HuH-7 (cell line): ENCODE measurements at places on chromosomes 2 and 18.

DNA sequence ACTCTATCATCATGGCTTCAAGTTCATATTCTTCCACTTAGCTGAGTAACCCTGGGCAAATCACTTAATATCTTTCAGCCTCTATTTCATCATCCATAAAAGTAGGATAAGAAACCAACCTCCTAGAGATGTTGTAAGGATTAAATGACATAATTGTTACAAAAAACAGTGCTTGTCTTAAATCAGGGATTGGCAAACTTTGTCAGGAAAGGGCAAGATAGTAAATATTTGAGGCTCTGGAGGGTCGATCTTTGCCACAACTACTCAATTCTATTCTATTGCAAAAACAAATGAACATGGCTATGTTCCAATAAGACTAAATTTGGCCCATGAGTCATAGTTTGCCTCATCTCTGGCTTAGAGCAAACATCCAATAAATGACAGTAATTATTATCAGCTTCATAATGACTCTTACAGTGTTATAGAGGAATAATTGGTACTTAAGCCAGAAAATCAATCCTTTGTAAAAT, 184.7 kb downstream of the SATB2 start:
- no peak for DNase-seq

DNA sequence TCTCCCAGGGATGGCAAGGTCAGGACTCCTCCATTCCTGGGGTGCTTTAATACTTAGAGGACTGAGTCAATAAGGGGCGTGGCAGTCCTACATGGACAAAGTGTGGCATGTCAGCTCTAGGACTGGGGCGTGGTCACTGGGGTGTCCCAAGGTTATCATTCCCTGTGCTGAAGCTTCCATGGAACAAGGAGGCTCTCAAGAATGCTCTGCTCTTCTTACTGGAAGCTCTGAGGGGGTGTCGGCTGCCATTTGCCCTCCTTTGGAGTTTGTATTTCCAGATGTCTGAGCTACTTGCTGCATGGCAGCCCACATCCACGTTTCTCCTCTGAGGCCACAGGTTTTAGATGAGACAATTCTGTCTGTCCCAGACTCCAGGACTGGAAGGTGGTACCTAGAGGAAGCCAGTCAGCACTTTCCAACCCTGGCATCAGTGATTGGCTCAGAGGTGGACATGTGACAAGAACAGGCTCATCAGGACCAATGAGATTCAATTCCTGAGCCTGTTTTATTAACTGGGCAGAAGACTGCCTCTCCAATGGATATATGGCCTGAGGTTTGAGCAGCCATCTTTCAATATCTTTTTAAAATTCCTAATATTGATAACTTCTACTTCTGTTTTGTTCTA, 128.9 kb upstream of the ARL4C start:
- DNase-seq, result no peak

DNA sequence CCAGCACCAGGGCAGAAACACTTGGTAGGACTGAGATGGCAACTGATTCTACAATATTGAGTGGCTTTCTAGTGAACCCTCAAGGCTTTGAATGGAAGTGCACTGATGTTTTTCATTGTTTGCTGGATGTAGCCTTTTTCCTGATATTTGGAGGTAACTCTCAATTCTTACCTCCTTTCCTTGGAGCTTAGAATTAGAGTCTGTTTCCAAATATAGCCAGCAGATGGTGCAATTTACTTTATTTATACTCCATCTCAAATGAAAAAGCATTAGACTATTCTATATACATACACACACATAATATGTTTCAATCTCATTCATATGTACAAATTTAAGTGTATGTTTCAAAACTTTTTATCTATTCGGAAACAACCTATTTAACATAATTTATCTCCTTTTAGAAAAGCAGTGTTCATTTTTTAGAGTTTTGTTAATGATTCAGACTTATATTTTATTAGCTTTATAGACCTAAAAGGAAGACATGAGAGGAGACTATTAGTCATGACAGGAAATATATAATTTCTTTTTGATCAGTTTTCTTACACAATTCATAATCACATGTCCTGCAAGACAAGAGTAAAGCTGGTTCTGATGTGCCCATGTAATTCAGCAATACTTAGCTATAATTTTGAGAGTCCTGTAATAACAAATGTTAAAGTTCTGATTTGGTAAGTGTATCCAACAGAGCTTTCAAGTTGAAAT, 124.8 kb downstream of the NUP35 start:
- peak; percentile 51 for DNase-seq

DNA sequence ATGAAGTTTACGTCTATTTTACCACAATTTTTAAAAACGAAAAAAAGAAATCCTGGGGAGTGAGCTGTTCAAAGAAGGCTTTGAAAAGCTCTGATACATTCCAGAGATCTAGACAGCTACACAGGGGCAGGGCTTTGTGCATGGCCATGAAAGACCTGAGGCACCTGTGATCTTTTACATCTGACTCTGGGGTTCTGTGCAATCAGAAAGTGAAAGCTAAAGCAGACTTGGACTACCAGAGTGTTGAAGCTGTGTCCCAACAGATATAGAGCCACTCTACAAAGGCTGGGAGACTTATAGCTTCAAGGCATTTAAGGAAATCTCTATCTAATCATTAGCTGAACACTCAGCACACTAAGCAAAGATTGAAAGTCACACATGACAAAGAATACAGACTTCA, 34.1 kb downstream of the PARD6G start:
- no peak for DNase-seq

GRCh38 chr2:186485576-186485870, 537 bp upstream of the ZC3H15 start:
- no peak for DNase-seq

DNA sequence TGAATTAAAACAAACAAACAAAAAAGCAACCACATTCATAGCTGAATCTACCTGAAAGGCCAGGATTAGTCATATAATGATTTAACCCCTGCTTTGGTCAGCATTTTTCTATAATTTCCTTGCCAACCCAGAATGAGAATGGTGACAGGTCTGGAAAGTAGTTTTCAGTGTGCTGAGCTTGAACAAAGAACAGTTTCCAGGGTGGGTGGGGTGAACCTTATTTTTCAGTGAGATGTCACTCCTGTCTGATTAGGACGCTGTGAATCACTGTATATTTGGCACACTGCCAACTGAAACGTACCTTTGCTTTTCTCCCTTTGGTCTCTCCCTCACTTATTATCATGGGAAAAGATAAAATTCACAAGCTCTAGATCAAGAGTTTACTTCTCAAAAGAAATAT, 35.0 kb upstream of the DSC1 start:
- DNase-seq, result no peak

DNA sequence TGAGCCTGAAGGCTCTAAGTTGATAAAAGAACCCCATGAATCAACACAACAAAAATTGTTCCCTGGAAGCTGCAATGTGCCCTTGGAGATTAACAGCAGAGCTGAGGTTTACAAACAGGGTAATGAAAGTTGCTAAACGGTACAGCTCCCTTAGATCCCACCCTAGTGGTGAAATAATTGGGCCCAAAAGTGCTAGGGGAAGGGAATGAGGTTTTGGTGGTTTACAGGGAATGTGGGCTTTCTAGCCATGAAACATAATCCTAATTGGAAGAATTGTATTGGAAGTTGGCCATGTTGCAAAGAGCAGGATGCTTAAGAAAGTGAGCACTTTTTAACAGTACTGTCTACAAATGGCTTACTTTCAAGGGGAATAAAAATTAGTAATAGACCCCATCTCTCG, 180.2 kb upstream of the SMIM21 start:
- DNase-seq, result no peak

GRCh38 chr2:18611184-18611583, 21.8 kb upstream of the NT5C1B start:
- DNase-seq, result no peak

DNA sequence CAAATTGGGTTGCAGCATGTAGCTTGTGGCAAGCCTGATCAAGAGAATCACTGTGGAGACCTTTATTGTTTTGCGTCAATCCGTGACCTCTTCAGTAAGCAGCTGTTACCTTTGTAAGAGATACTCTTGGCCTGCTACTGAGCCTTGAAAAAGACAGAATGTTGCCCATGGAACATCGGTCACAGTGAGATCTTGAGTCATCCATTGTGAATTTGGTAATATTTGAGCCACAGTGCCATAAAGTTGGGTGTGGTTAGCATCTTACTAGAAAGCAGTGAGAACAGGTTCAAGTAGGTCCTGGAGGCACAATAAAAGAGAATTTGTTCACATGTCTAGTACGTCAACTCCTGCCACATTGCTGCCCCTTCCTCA, 12.7 kb upstream of the EFR3B start:
- DNase-seq, result no peak

- no peak for DNase-seq
These were observed 16.8 kb upstream of the CUL3 start for GRCh38 chr2:224601923-224602322.

GRCh38 chr2:120305296-120305695, 40.6 kb upstream of the INHBB start:
- peak; percentile 80 for DNase-seq

- no peak for DNase-seq
These were observed 585.2 kb downstream of the CCDC85A start for GRCh38 chr2:56768973-56769372.

DNA sequence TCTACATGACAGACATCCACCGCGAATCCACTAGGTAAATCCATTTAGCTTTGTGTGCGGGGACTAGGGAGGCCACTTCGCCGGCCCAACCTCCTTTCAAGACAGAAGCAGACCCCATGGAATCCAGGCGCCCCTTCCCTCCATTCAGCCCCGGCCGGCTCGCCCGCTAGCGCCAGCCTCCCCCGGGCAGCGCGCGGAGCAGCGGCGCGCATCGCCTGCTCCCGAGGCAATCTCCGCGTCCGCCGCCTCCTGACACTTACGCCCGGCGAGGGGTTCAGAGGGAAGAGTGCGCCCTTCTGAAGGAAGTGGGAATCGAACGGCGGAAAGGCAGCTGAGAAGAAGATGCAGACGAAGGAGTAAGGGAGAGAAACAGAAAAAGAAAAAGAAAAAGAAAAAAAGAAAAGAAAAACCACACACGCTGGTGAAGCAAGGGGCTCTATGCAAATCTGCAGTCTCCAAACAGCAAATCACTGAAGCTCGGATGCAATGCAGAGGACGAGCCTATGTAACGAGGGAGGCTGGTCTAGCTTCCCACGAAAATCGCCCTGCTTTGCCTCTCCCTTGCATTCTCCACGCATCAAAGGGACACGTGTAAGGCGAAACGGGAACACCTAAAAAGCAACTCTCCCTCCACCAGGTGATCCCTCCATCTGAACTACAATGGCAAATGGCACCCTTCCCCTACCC, 684.4 kb downstream of the NRXN1 start:
- no peak for DNase-seq

DNA sequence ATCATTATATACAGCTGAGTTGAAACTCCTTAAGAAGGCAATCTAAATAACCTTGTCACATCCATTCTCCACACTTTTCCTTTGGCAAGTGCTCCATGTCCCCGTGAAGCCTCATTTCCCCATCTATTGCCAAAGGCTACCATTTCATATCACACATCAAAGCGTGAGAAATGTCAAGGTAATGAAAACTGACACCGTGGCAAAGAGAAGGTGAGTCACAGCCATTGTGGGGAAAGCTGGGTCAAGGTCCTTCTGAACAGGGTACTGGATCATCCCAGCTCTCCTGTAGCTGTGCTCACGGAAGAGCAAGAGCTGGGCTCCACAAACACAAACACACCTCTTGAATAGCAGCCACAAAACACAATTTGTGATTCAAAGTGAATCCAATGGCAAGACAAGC, 58.2 kb upstream of the REG3G start:
- no peak for DNase-seq

GRCh38 chr18:77254711-77255405, 5.2 kb downstream of the GALR1 start:
- DNase-seq, result no peak

- DNase-seq, result no peak
These were observed 33.2 kb upstream of the MTIF2 start for GRCh38 chr2:55302241-55302640.

DNA sequence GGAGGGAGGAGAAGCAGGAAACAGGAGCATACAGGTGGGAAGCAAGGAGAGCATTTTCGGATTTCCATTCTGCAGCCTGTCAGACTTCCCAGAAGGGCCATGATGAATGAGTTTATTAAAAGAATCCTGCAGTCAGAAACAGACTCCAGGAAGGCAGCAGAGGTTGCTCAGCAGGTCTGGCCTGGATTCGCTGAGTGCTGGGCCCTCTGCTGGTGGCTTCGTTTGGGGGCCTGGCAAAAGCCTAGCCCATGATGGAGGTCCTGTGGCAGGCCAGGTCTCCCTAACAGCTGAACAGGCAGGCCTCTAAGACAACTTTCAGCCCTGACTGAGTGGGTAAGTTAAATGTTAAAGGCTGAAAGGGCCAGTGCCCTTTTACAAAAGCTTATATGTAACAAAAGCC, 108.2 kb upstream of the CAPN13 start:
- peak; percentile 25 for DNase-seq

- DNase-seq, result no peak
These were observed 317.4 kb downstream of the EN1 start for GRCh38 chr2:118529908-118530599.

DNA sequence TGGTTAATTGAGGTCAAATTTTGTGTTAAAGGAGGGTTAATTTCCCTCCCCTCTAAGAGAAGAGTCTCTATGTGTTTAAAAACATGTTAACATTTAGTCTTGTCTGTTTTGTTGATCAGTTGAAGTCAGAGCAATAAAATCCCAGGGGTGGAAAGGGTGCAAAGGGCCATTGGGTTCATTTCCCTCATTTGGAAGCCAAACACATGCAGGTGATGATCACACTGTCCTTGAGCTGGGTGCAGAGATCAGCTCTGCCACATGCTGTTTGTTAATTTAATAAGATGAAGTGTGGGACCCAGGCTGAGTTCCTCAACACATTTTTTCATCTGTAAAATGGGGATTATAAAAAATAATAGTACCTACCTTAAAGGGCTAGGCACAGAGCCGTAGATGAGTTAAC, 260.9 kb downstream of the LPIN1 start:
- no peak for DNase-seq

DNA sequence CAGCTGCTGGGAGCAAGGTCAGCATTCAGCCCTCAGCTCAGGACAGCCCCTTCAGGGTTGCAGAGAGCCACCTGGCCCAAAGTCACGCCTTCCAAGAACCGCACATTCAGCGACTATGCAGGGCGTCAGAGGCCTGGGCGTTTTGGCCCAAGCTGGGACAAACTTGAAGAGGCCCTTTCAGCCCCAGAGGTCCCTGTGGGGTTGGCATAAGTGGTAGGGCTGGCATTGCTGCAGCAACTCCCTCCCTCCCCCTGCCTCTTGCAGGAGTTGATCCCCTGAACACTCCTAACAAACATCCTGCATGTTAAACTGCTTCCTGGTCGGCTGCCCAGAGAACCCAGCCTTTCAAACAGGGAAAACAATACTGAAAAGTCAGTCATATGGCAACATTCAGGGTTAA, 192.9 kb upstream of the SMAD2 start:
- no peak for DNase-seq

- no peak for DNase-seq
These were observed 75.4 kb upstream of the UBE2E3 start for GRCh38 chr2:180905002-180905401.

DNA sequence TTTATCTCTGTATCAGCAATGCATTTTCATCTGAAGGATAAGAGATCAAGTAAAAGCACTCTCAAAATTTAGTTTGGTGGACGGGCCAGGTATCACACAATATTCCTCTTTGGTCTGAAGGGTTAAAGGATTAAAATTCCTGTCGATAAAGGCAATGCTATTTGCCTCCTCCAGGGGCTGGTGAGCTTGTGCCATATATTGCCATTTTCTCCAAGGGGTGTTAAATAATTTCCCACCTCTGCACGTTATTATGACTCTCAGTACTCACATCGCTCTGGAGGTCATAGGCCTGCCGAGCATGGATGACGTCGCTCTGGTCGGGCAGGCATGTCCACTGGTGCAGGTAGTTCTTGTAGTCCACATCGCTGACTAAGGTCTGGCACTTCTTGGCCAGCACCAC, 94.2 kb downstream of the NEB start:
- no peak for DNase-seq

GRCh38 chr2:3485166-3485565, 34.2 kb downstream of the ADI1 start:
- no peak for DNase-seq
